Astrocyte (in vitro differentiated cells and primary cell): ENCODE measurements at places on chromosomes 4 and X. TPM values are rescaled to one million over a fixed set of nuclear protein-coding genes. Genes with fewer than 3 reads are reported as not detected.

- no peak for DNase-seq
These were observed 77.7 kb downstream of the NFKB1 start for GRCh38 chr4:102578819-102579218.

TLR3 gene
- 1.9 and 2.6 TPM in 2 replicates for total RNA-seq

DNA sequence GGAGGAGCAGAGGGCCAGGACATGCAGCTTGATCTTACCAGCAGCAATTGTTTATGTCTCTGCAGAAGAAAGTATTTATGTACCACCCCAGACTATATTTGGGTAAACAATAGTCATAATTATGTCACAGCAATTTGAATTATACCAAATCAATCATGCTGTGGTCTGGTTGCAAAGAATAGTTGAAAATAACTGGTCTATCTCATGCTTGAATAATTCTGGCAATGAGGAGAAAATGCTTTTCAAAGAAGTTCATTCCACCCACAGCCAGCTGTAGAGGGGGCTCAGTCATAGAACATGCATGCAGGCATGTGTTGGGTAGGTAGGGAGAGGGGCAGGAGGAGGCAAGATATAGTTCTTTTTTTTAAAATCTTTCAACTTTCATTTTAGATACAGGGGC is 399.2 kb downstream of the IL15 start:
- peak; percentile 33 for DNase-seq

DNA sequence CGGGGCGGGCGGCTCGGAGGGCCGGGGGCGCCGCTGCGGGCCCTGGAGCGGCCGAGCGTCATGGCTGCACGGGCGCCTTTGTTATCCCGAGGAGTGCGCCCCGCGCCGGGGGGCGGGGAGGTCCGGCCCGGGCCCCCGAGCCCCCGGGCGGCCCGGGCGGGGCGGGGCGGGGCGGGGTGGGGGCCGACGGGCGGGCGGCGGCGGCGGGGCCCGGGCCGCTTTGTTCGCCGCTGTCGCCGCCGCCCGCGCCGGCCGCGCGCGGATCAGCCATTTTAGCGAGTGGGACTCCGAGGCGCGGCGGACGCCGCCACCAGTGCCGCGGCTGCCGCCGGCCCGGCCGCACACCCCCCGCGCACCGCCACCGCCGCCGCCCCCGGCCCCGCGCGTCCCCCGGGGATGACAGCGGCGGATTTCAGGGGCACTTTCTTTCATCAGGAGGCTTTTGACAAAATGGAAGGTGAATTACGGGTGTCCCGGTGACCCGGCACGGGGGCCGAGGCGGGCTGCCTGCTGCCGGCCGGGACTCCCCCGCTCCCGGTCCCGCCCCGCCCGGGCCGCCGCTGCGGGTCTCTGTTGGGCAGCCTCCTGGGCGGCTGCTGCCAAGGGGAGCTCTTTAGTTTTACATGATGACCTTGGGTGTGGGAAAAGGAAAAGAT is 1.2 kb downstream of the HMGB3 start:
- no peak for DNase-seq

- DNase-seq = no peak
These were observed 10.3 kb downstream of the EGFL6 start for GRCh38 chrX:13579661-13580060.

DNA sequence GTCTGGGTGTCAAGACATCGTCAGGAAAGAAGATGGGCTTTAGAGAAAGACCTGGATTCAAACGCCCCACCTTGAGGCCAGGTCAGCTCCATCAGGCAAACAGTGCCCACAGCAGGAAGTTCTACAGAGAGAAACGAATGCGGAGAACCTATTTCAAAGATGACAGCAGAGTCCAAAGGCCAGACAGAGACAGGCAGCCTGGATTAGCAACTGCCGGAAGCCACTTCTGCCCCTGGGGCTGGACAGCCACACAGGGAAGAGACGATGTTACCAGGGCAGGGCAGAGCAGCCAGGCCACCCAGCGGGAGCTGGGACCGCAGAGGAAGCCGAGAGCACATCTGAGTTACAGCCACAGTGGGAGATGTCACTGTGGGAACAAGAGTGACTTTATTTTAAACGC is 1.2 kb downstream of the C4orf50 start:
- no peak for DNase-seq

DNA sequence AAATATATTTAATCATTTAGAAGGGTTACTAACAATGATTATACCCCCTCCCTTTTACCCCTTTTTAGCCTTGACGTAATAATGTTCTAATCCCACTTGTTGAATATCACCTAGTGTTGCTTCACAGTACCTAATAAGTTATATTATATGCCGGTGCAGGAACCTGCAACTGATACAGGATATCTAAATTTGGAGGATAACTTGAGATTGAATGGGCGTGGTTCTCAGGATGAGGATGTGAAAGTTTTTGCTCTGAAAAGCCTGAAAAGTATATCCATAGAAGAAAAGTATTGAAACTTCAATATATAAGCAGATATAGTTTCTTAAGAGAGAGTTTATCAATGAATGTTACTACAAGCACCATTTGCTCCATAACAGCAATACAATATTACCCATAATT is 59.8 kb downstream of the ZNF711 start:
- DNase-seq = no peak

- no peak for DNase-seq
These were observed 368.4 kb downstream of the RPA4 start for GRCh38 chrX:97252111-97252510.

DNA sequence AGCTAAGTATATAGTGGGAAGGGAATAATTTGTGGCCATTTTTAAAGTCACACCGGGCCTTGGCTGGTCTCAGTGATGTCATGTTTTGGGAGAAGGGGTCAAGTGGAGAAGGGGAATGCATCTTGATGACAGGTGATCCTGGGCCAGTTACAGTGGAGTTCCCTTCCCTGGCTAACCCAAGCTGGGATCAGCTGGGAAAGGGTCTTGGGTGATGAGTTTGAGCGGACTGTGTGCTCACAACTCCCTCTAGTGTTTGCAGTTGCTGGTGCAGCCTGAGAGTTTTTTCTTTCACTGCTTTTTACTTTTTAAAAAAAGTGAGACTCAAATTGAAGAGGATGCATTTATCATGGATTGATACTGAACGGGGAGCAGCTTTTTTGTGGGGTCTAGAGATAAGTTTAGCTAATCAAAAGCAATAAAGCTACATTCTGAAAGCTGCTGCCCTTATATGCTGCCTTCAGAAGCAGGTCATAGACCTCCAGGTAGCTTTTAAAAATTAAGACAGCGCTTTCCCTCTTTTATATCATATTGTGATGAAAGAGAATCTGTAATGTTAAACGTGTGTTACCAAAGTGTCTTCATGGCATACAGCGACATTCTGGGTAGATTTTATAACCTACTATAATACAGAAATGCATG is 164.7 kb downstream of the DCLK2 start:
- DNase-seq = no peak

- DNase-seq = no peak
These were observed 98.6 kb downstream of the PPP2R2C start for GRCh38 chr4:6373541-6374410.

FGD1 gene
- total RNA-seq = 18.0 and 18.6 TPM in 2 replicates

DNA sequence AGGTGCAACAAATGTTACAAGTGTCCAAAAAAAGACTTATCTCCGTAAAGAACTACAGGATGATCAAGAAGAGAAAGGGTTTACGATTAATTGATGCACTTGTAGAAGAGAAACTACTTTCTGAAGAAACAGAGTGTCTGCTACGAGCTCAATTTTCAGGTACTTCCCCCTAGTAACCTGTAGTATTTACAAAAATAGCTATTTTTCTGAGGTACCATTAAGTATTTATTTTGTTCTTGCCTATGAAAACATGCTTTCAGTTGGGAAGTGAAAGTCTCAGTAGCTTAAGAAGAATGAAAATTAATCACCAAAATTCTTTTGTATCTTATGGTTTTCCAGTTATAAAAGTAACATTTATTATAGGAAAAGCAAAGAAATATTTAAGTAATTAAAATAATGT is 5.9 kb downstream of the THAP9 start:
- DNase-seq = no peak

DNA sequence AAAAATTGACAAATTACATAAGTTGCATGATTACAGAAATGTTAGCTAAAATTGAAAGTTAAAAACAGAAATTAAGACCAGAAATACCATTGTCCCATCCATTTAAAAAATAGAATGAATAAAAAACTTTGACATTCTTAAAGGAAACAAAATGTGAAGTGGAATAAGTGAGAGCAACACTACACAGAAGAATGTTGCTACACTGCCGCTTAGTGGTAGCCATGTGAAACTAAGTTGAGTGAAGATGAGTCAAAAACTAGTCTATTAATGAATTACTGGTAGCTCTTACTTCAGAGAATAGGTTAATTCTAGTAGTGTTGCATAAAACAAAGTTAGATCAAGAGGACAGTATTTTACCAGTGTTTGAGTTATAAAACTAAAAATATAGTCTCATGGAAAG is 571.0 kb upstream of the KLHL4 start:
- no peak for DNase-seq

DNA sequence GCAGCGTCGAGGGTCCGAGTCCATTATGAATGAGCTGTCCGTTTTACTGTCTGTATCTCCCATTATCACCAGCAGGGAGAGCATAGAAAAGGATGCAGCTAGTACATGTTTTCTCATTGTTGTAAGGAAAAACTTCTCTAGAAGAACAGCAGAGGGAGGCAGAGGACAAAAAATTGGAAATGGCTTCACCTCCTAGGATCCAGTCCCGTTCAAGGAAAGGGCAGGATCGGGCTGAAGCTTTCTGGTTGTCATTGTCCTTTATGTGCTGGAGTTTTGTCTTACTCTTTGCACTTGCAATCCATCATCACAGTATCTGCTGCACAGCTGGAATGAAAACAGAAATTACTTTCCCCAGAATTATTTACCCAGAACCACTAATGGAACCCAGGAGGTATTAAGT is 14.7 kb downstream of the NDP start:
- peak; percentile 74 for DNase-seq

GRCh38 chrX:54931107-54931506 is 10.5 kb downstream of the TRO start:
- DNase-seq = no peak

DNA sequence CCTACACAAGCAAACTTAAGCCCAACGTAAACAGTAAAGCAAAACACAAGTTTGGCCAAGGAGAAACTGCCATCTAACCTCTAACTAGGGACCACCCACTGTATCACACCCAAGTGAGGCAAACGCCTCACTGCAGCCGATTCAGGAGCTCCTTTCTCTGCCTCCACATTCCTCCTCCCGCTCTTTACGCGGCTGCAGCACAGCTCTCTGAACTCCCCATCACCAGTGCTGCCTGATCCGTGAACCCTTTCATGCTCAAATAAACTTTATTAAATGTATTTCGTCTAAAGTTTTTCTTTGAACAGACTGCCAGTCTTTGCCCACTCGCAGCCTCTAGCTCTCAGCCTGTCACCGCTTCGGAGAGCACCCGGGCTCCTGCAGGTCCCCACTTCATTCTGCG is 6.5 kb downstream of the PNMA6E start:
- DNase-seq = no peak

DNA sequence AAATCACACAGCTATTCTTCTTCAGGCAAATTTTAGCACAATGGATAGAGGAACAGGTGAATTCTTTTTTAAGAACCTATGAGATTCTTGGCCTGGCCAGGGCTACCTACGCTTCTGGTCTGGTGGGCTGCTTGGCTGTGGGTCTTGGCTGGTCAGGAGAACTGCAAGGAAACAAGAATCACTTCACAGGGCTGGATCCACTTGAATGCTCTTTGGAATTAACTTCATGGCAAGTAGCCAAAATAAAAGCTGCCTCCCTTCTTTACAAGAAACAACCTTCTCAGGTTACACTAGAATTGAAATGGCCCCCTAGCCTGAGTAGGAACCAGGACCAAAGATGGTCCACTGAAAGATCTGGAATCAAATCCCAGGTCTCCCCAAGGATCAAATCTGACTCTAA is 519.1 kb downstream of the IQCM start:
- DNase-seq = no peak

DNA sequence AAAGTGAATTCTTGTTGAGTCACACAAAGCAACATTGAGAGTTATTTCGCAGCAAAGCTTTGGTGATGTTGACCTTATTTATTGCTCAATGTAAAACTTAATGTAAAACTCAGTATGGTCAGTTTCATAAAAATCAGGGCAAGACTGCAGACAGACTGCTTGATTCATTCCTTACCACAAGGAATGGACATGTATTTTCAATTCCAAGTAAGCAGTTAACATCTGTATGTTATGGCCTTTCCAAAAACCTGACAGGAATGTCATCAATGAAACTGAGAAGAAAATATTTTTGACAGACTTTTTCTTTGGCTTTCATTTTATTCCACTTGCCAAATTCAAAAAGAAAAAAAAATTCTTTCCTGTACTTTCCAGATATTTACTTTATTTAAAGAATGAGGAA is 488.3 kb downstream of the ANKRD50 start:
- DNase-seq = no peak

DNA sequence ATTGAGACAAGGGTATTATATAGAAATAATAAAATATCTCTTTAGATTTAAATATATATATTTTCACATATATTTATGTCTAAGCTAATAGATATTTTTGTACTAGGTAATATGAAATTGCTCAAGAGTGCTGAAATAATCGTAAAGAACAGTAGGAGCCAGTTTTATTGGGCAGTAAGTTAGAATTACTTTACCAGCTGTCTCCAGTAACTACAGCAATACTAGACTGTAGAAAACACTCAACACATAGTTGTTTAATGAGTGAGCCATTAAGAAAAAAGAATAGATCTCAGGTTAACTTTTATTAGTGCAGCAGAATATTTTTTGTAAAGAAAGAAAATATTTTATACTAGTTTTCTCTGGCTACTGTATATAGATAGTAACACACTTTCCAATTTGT is 715.2 kb downstream of the TRIML1 start:
- no peak for DNase-seq

AREG gene
- 0.79 and 1.5 TPM in 2 replicates for total RNA-seq

RASGEF1B gene
- 0.77 and 1.5 TPM in 2 replicates for total RNA-seq

GRCh38 chrX:103789004-103789403 is 12.4 kb downstream of the PLP1 start:
- no peak for DNase-seq

- DNase-seq = no peak
These were observed 397.2 kb upstream of the ATOH1 start for GRCh38 chr4:93431371-93431770.

GRCh38 chrX:45769761-45770582 is 569.3 kb upstream of the DIPK2B start:
- peak; percentile 93 for DNase-seq
